HFF-Myc (cell line): ENCODE measurements at places on chromosomes 12 and 14.

- no peak for DNase-seq
Measured at GRCh38 chr12:94557746-94558295, 92.5 kb downstream of the TMCC3 start.

DNA sequence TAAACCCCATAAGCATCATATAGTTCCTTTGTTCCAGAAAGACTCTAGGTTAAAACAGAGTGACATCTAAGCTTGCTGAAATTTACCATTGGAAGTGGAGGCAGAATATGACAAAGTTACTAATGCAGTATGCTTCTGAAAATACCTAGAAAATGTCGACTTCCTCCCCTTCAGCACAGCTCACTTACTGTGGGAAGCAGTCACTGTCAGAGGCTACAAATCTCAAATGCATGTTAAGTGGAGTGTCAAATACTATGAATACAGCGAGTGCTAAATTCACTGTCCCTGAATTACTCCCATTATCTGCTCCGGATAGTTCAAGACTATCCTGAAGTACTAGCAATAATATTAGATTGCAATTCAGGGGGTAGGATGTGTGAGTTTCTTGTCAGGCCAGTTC is 1454.6 kb downstream of the AACS start:
- no peak for DNase-seq

GRCh38 chr14:33934043-33934750 is 16.7 kb downstream of the EGLN3 start:
- no peak for DNase-seq

- DNase-seq: no peak
Measured at GRCh38 chr14:101500061-101500460, 61.2 kb upstream of the DIO3 start.

DNA sequence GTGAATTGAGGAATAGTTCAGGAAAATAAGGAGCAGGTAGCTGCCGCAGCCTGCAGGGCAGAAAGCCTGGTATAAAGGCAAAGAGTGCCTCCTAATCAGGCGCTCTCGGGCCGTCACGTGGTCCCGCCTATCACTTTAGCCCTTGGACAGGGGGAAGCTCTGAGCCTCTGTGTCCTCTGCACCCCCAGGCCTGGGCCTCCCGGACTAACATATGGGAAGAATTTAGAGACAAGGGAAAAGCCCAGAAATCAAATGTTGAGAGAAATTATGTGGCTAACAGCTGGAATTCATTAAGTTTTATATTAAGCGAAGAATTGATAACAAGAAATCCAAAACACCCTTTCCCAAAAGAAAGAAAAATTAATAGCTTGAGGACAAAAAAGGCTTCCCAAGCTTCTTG is 417.7 kb downstream of the ATP23 start:
- peak; percentile 77 for DNase-seq

- DNase-seq: no peak
Measured at GRCh38 chr12:82474181-82474797, 116.0 kb downstream of the METTL25 start.

GRCh38 chr12:89363084-89363483 is 10.8 kb upstream of the DUSP6 start:
- no peak for DNase-seq

DNA sequence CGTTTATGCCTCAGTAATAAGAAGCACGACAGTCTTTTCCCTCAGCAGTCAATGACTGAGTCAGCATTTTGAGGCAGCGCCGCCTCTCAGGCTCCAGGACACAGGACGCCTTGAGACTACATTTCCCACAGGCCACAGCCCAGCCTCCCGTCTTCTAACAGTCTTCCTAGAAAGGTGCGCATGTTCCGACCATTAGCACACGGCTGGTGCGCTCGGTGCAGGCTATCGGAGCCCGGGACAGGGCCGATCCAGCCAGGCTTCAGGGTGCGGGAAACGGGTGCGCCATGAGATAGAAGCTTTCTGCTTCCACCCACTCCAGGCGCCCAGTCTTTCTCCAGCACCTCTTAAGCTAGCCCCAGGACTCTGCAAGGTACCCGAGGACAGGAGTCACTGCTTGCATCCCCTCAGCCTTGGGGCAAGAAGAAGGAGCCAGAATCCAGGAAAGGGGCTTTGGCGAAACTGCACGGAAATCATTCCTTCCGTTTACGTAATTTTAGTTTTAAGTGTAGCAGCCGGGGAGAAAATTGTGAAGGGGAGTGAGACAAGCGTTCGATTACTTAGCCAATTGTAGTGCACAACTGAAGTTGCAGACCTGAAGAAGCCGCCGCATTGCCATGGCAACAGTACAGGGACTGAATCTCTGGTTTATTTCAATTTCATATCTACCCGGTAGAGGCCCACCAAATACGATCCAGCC is 54.0 kb downstream of the ZNF641 start:
- DNase-seq: peak; percentile 36

DNA sequence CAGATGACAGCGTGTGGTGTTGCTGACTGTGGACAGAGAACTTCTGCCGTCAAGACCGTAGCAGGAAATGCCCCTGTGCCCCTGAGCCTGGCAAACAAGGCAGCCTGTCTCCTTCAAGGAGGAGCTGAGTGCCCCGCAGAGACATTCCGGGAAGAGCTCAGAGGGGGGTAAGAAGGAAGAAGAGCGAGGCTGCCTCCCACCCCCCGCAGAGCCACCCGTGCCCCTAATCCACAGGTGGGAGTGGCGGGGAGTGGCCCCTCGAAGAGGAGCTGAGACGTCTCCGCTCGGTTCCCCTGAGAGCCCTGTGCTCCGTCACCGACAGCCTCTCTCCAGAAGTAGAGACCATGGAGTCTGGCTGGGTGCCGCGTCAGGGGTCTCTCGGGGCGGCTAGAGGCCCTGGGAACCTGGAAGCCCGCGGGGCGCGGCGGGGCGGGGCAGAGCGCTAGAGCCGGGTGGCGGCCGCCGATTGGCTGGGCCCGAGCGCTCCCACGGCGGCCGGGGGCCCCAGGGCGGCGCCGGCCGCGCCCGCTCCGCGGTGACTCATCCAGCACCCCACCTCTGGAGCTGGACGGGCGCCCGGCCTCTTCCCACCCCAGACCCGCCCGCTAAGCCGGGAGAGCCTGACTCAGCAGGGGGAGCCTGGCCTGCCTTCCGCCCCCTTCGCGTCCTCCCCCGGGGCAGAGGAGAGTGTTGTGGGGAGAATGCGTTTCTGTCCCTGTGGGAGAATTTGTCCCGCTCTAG is 25.2 kb upstream of the KRT78 start:
- DNase-seq: peak; percentile 50

DNA sequence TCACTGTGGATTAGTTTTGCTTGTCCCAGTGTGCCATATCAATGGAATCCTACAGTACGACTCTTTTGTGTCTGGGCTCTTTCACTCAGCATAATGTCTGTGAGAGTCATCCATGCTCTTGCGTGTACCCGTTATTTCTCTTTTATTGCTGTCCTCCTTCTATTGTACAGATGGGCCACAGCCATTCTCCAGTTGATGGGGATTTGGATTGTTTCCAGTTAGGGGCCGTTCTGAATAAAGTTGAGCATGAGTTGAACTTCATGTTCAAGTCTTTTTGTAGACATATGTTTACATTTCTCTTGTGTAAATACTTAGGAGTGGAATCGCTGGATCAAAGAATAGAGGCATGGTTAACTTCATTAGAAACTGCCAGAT is 38.3 kb downstream of the MYO1H start:
- no peak for DNase-seq

GRCh38 chr14:104333646-104334423 is 195.4 kb downstream of the KIF26A start:
- no peak for DNase-seq

- no peak for DNase-seq
Measured at GRCh38 chr14:105201925-105202513, 20.9 kb upstream of the NUDT14 start.

DNA sequence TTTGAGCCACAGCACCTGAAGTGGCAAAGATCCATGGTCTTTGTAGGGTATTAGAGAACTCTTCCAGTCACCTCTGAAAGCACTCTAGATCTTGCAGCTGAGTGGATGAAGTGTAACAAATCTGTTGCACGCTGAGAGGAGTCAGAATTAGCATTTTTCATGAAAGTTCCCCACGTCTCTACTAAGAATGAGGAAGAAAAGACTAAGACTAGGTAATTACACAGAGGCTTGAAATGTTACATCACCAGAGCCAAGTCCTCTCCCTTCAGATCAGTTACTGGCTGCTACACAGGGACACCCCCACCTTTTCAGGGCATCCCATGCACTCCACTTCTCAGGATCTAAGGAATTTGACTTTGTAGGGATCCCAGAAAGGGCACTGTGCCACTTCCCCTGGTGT is 98.6 kb upstream of the FKBP4 start:
- no peak for DNase-seq

DNA sequence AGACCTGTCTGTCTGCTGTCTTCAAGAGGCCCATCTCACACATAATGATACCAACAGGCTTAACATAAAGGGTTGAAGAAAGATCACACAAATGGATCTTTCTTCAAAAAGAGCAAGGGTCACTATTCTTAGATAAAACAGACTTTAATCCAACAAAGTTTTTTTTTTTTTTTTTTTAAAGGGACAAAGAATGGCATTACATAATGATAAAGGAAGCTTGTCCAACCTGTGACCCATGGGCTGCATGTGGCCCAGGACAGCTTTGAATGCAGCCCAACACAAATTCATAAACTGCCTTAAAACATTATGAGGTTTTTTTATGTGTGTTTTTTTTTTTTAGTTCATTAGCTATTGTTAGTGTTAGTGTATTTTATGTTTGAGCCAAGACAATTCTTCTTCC is 6.8 kb upstream of the FAM186B start:
- no peak for DNase-seq

DNA sequence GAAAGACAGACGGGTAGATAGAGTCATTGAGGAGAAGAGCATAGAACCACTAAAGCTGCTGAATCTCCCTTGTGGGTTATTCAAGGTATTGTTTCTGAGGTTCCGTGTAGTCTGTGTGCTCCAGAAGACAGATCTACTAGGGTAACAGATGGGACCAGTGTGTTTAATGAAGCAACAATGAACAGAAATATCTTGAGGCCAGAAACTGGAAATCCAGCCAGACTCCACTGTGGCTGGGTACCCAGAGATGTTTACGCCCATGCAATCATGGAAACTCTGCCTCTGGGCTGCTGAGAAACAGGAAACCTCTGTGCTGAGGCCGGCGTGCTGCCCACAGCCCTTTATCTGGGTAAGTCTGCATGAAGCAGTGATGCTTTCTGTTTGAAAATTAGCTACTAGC is 8.3 kb downstream of the PROX2 start:
- no peak for DNase-seq

DNA sequence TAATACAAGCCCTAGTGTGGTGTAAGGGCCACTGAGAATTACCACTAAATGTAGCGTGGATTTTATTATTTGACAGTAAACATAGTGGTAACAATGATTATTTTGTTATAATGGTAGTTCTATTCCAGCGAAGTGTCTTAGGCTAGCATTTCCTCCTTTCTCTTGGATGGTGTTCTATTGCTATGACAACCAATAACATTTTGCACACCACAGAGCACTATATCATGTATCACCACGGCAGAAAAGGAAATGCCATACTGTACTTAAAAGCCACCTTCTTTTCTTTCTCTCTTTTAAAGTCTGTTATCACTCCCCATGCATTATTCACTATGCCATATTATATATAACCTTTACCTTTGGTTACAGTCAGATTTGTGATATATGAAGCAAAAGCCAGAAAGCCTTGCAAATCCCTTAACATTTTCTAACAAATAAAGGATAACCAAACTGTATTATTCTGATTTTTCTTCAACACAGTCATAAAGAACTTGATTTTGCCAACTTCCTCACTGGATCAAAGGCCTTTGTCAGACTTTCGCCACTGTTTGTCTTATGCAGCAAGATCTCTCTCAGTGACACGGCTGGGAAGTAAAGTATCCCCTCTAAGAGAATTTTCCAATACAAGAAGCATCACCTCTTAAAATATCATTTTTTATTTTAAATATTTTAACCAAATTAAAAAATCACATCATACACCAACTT is 195.8 kb downstream of the FOXN3 start:
- DNase-seq: peak; percentile 22

DNA sequence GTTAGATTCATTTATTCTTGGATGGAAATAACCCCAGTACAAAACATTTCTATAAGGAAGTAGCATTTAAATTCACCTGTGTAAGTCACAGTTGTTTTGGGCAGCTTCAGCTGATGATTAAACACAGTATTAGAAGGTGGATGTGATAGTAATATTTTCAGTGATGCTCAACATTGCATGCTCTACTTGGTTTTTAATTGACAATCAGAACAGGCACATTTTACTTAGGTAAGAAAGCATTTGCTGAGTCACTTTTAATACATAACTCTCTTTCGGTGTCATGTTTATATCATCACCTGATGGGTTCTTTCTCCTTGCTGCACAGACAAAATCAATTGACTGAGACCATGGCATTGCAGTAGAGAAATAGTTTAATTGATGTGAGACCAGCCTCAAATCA is 80.7 kb downstream of the CMAS start:
- DNase-seq: no peak

DNA sequence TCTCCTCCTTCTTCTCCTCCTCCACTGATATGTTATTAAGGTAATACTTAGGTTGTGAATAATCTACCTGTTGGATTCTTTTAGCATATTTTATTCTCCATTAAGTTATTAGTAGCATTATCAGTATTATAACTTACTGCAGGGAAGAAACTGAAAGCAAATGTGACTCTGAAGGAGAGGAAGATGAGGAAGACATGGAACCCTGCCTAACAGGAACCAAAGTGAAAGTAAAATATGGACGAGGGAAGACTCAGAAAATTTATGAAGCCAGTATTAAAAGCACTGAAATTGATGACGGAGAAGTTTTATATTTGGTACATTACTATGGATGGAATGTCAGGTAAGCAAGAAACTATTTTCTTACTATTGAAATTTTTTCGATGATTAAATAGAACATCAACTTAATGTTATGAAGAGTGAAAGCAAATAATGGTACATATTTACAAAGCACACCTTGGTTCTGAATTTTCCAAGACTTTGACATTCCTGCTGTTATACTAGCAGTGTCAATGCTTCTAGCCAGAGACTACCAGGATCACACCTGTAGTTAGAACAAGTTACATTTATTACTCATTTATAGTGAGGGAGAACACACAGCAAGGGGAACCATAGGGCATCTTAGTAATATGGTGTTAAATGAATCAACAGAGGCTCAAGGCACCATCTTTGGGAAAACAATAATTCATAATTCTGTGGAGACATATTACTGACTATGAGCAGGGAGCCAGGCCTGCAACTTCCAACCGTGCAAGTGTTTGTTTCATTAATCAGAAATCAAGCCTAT is 42.0 kb upstream of the TOMM20L start:
- DNase-seq: no peak

DNA sequence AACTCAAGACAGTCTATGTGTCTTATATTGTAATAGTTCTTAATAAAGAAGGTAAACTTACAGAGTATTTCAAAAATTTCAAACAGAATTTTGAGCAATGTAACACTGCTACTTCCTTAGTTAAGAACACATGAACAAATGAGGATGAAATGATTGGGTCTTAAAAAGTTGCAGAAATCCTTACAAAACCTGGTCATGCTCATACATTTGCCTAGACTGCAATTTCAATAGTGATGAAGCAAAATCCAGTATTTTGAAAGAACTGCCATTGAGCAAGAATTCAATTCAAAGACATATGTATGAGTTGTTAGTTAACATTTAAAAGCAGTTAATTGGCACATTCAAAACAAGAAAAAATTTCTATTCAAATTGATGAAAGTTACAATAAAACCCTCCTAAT is 17.8 kb upstream of the HIF1A start:
- no peak for DNase-seq
